Upper lobe of right lung (tissue), 1 donor: ENCODE measurements at places on chromosomes 2 and 18. TPM values are rescaled to one million over a fixed set of nuclear protein-coding genes. Genes with fewer than 3 reads are reported as not detected.
A peak's percentile ranks its signal among the peaks of the same experiment; 100 is the strongest.

DNA sequence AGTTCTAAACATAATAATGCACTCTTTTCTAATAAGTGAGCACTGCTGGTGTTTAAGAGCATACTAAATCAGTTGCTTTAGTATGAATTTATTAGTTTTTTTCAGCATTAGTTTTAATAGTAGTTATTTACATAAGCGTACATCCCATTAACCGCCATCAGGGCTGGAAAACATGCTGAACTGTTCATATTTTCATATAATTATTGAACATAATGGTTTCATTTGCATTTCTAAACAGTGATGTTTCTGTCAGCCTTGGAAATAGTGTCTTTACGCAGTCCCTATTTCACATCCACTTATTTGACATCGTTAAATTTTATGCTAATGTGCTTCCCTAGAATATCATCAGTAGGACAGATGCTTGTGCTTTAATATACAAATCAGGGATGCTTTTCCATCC is 71.5 kb downstream of the KIAA1328 start:
- DNase-seq = no peak
- no peak overlapping the region for H3K27ac ChIP-seq
- no peaks in the 10 kb centered on the region for H3K27me3 ChIP-seq
- no peak overlapping the region for H3K4me3 ChIP-seq
- H3K4me1 ChIP-seq = no peaks in the 10 kb centered on the region
- H3K36me3 ChIP-seq = no peaks in the 10 kb centered on the region

CDH2 gene
- 1.8 TPM for total RNA-seq

DNA sequence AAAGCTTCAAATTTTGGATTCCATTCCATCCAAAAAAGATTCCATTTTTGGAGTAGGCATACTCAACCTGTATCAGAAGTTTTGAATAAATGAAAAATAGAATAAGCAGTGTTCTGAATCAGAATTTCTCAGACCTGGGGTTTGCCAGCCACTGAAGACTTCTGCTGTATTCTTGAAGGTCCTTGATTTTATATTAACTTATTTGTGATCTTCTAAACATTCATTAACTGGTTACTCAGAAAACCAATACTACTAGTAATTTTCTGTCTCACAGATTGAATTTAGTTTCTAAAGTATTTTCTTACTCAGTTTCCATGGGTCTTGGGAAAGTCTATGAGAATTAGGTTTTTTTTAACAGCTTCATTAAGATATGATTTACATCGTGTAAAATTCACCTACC is 60.9 kb downstream of the RIF1 start:
- H3K4me1 ChIP-seq = no peaks in the 10 kb centered on the region
- no peak overlapping the region for H3K4me3 ChIP-seq
- H3K36me3 ChIP-seq = peaks cover 85% of the 10 kb centered on the region

DNA sequence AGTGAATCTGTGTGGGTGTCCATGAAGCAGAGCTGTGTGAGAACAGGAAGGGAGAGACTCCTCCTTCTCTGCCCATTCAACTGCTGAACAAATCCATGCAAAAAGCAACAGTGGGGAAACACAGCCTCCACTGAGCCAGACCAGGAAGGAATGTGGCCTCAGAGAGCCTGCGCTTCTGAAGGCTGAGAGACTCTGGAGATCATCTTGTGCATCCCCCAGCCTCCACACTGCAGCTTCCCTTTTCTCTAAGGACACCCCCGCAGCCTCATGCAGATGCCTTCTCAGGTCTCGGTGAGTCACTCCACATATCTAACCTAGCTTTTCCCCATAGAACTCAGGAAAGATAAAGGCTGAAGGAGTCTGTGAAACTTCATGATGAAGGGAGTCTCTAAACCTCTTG is 402.9 kb downstream of the TNS1 start:
- H3K4me3 ChIP-seq = no peak overlapping the region
- no peak overlapping the region for H3K27ac ChIP-seq
- H3K27me3 ChIP-seq = no peaks in the 10 kb centered on the region
- H3K36me3 ChIP-seq = no peaks in the 10 kb centered on the region
- H3K4me1 ChIP-seq = peaks cover 6% of the 10 kb centered on the region

- no peaks in the 10 kb centered on the region for H3K4me1 ChIP-seq
- H3K27ac ChIP-seq = no peak overlapping the region
- no peak overlapping the region for H3K4me3 ChIP-seq
- no peak for DNase-seq
- H3K27me3 ChIP-seq = no peaks in the 10 kb centered on the region
- H3K36me3 ChIP-seq = no peaks in the 10 kb centered on the region
Observed at GRCh38 chr18:34122724-34123334, 101.9 kb downstream of the NOL4 start.

MAP3K19 gene
- total RNA-seq = not detected

GRCh38 chr2:132441051-132441450 is 24.4 kb downstream of the GPR39 start:
- no peak for DNase-seq
- no peaks in the 10 kb centered on the region for H3K4me1 ChIP-seq
- H3K4me3 ChIP-seq = no peak overlapping the region
- no peak overlapping the region for H3K27ac ChIP-seq

GRCh38 chr2:97736608-97737330 is 23.4 kb downstream of the ZAP70 start:
- DNase-seq = peak; percentile 48
- no peak overlapping the region for H3K27ac ChIP-seq
- H3K4me1 ChIP-seq = no peaks in the 10 kb centered on the region

FBXO15 gene
- 0.81 TPM for total RNA-seq

DNA sequence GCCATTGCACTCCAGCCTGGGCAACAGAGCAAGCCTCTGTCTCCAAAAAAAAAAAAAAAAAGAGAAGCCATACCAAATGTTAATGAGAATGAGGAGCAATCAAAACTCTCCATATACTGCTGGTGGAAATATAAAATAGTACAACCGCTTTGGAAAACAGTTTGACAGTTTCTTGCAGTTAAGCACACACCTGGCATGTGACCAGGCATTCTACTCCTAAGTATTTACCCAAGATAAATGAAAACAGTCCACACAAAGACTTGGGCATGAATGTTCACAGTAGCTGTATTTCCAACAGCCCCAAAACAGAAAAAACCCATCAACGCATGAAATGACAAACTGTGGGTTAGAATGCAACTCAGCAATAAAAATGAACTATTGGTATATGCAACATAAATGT is 76.0 kb upstream of the ST8SIA5 start:
- no peaks in the 10 kb centered on the region for H3K27me3 ChIP-seq
- no peak for DNase-seq
- no peaks in the 10 kb centered on the region for H3K4me1 ChIP-seq
- no peak overlapping the region for H3K27ac ChIP-seq

DNA sequence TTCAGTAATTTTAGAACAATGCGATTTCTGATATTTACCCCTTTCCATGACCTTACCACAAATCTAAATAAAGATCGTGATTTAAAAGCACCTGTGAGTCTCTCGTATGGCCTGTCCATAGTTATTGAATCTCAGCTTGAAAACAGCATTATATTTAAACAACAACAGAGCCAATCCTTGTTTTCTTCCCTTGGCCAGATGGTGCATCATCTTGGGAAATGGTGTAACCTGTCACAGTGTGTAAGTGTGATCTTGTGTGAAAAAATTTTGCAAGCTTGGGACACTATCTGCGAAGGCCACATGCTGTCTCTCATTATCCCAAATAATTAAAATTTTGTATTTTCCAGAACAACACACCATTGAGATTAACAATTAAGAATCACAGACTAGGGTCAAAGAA is 262.7 kb upstream of the SPHKAP start:
- H3K36me3 ChIP-seq = no peaks in the 10 kb centered on the region
- H3K4me1 ChIP-seq = no peaks in the 10 kb centered on the region
- DNase-seq = no peak

GRCh38 chr2:53576166-53576565 is 191.4 kb upstream of the CHAC2 start:
- no peaks in the 10 kb centered on the region for H3K4me1 ChIP-seq
- no peak overlapping the region for H3K4me3 ChIP-seq
- H3K27ac ChIP-seq = no peak overlapping the region
- H3K36me3 ChIP-seq = no peaks in the 10 kb centered on the region
- DNase-seq = no peak

MORN2 gene
- total RNA-seq = 6.4 TPM

GRCh38 chr2:182854375-182855105 is 11.9 kb downstream of the FRZB start:
- DNase-seq = no peak
- H3K4me1 ChIP-seq = no peaks in the 10 kb centered on the region
- no peak overlapping the region for H3K4me3 ChIP-seq

DNA sequence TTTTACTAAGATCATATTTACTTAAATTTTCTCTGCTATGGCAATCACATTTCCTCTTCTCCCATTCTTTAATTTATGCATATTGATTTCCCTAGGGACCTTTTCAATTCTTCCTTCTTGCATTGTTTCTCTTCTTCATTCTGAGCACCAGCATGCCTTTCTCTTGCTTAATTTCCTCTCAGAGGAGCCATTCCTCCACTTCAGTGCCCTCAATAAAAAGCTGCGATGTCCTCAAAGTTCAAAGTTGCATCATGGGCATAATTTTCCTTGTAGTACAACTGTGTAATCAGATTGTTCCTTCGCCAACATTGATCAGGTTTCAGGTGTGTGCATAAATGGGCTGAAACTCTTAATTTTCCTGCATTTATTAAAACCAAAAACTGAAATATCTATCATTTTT is 21.8 kb upstream of the CD226 start:
- H3K4me1 ChIP-seq = no peaks in the 10 kb centered on the region
- no peaks in the 10 kb centered on the region for H3K36me3 ChIP-seq
- H3K27ac ChIP-seq = no peak overlapping the region

- no peaks in the 10 kb centered on the region for H3K36me3 ChIP-seq
- DNase-seq = peak; percentile 33
- H3K4me1 ChIP-seq = no peaks in the 10 kb centered on the region
- no peaks in the 10 kb centered on the region for H3K27me3 ChIP-seq
Observed at GRCh38 chr2:11097038-11097720, 58.1 kb upstream of the SLC66A3 start.

GRCh38 chr2:216694082-216694825 is 1.1 kb downstream of the IGFBP5 start:
- peaks cover 19% of the 10 kb centered on the region for H3K4me1 ChIP-seq
- peak overlapping the region; percentile 64 for H3K27ac ChIP-seq
- peak overlapping the region; percentile 46 for H3K4me3 ChIP-seq
- DNase-seq = peak; percentile 73
- no peaks in the 10 kb centered on the region for H3K36me3 ChIP-seq
